ENCODE measurements at places on chromosomes 5 and 9.

DNA sequence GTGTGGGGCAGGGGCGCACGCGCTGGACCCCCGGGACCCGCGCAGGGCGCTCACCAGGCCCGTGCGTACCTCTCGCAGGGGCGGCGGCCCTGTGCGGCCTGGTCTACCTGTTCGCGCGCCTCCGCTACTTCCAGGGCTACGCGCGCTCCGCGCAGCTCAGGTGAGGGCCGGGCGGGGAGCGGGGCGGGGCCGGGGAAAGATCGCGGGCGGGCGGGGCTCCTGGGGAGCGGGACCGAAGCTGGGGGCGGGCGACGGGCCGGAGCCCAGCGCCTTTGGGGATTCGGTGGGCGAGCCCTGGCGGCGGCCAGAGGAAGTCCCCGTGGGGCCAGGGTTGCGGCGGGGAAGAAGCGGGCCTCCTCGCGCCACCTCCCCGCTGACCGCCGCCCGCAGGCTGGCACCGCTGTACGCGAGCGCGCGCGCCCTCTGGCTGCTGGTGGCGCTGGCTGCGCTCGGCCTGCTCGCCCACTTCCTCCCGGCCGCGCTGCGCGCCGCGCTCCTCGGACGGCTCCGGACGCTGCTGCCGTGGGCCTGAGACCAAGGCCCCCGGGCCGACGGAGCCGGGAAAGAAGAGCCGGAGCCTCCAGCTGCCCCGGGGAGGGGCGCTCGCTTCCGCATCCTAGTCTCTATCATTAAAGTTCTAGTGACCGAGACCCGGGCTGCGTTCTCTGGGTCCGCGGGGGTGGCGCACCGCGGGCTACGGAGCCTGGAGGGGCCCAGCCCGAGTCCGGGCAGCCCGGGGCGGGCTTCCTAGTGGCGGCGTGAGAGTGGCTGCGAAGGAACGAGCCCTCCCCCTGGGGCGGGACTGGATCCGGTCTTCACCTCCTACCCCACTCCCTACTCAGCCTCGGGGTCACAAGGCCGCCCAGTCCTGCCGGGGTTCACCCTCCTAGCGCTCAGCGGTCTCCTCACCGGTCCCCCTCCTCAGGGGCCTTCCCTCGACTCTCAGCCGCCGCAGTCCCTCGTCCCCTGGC is 2.4 kb downstream of the LTC4S start:
- DNase-seq: peak; percentile 76

- no peak for DNase-seq
These were observed 12.9 kb downstream of the MTRR start for GRCh38 chr5:7881816-7882215.

GRCh38 chr9:79210541-79211243 is 361.1 kb upstream of the TLE4 start:
- no peak for DNase-seq

GRCh38 chr5:65854925-65855324 is 71.5 kb upstream of the ERBIN start:
- DNase-seq: no peak

- no peak for DNase-seq
These were observed 29.4 kb upstream of the N4BP3 start for GRCh38 chr5:178083922-178084321.
